ENCODE measurements at places on chromosomes 1 and 21. TPM values are rescaled to one million over a fixed set of nuclear protein-coding genes. Genes with fewer than 3 reads are reported as not detected.

OVAAL gene
- total RNA-seq: not detected

- DNase-seq: no peak
Observed at GRCh38 chr1:212968368-212968863, 18.1 kb downstream of the VASH2 start.

GRCh38 chr1:91891454-91891853 is 5.5 kb upstream of the TGFBR3 start:
- DNase-seq: no peak

DNA sequence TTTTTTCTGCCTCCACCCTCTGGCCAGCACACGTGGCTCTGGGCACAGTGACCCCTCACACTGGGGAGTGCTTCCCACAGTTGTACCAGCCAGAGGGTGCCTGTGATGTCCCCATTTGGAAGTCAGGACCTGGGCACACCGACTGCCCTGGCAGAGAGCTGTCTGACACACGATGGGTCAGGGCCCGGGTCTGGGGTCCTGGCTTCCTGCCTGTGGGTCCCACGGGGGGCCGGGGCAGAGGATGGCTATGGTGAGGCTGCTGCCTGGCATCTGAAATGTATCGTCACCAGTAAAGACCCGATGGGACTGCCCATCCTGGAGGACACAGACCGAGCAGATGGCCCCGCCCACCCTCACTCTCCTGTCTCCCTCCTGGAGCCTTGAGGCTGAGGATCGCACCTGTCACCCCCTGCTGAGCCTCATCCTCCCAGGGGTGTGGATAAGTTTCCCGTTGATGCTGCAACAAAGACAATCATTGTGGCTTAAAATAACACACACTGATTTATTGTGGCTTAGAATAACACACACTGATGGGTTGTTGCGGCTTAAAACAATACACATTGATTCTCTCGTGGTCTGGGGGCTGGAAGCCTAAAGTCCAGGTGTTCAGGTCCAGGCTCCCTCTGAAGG is 88.8 kb upstream of the TTC34 start:
- DNase-seq: no peak

C1orf74 gene
- total RNA-seq: 6.2 TPM

- DNase-seq: no peak
Observed at GRCh38 chr1:36116901-36117300, 8.1 kb downstream of the COL8A2 start.

GRCh38 chr1:229284887-229285286 is 14.0 kb downstream of the RAB4A start:
- no peak for DNase-seq

- no peak for DNase-seq
Observed at GRCh38 chr1:60911966-60912697, 170.2 kb upstream of the NFIA start.

GRCh38 chr1:236167578-236167977 is 25.2 kb downstream of the GPR137B start:
- DNase-seq: no peak

ADORA1 gene
- total RNA-seq: 13.2 TPM

GRCh38 chr1:69263921-69264391 is 303.8 kb upstream of the LRRC7 start:
- DNase-seq: peak; percentile 8

SPOCD1 gene
- total RNA-seq: 11.8 TPM

NR1I3 gene
- not detected for total RNA-seq

DNA sequence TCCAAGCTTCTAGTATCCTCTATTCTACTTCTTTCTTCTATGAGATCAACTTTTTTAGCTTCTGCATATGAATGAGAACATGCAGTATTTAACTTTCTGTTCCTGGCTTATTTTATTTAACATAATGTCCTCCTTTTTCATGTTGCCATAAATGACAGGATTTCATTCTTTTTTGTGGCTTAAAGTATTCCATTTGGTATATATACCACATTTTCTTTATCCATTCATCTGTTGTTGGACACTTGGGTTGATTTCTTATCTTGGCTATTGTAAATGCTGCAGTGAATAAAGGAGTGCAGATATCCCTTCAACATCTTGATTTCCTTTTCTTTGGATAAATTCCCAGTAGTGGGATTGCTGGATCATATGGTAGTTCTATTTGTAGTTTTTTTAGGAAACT is 209.6 kb downstream of the GPR52 start:
- DNase-seq: no peak
